Activated naive CD4-positive, alpha-beta T cell (primary cell): ENCODE measurements at places on chromosomes 7 and 10.

DNA sequence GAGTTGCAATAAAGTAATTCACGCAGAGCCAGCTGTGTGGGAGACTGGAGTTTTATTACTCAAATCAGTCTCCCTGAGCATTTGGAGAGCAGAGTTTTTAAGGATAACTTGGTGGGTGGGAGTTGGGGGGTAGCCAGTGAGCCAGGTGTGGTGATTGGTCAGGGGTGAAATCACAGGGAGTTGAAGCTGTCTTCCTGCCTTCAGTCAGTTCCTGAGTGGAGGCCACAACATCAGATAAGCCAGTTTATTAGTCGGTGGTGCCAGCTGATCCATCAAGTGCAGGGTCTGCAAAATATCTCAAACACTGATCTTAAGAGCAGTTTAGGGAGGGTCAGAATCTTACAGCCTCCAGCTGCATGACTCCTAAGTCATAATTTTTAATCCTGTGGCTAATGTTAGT is 3.3 kb upstream of the CYP51A1 start:
- DNase-seq: no peak

GRCh38 chr7:74320645-74321221 is 31.5 kb downstream of the CLIP2 start:
- no peak for DNase-seq

- no peak for DNase-seq
These were observed 6.8 kb upstream of the GPR15LG start for GRCh38 chr10:84166620-84167288.

- no peak for DNase-seq
These were observed 201.3 kb downstream of the ARL4A start for GRCh38 chr7:12888717-12889116.

DNA sequence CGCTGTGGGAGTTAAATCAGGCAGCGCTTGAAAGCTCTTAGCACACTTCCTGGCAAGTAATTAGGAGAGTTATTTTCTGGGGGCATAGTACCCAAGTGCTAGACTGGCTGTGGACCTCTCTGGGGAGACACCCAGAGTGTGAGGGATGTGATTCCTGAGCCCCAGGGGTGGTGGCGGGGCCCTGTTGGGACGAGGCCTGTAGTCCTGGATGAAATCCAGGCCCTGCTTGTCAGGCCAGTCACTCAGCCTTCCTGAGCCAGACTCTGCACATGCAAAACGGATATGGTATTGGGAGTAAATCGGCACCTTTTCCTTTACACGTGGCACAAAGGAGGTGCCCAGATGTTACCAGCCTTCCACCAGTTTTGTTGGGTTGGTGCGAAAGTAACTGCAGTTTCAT is 31.2 kb downstream of the TRRAP start:
- no peak for DNase-seq

GRCh38 chr7:158742065-158742821 is 37.6 kb upstream of the NCAPG2 start:
- DNase-seq: no peak

- DNase-seq: no peak
These were observed 19.6 kb downstream of the GRID1 start for GRCh38 chr10:86346799-86347665.

DNA sequence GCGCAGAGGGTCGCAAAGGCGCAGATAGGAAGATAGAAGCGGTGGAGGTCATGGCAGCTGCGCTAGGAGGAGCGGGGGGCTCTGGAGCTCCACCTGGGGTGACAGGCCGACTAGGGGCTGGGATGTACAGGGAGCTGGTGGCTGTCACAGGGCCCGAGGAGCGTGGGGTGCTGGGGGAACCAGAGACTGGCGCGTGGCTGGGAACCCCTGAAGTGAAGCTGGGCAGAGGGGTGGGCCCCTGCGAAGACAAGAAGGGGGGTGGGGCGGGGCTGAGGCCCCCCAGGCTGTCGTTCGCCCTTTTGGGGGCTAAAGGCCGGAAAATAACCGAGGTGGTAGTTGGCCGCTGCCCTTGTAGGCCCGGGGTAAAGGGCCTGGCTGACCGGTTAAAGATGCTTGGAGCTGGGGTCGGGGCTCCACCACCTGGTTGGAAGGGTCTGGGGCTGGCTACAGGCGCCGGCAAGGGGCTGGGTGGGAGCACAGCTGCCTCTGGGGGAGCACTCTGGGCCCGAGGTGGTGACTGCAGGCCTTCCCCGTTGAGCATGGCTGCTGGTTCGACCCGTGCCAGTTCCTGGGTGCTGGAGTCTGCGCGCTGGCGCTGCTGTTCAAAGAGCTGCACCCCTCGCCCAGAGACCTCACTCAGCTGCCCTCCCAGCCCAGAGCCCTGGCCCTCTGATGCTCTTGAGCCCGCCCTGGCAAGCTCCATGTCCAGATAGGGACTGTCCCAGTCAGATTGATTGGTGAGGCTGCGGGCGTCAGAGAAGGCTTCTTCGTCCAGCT is 6.8 kb upstream of the MYOZ1 start:
- DNase-seq: no peak

- DNase-seq: no peak
These were observed 5.7 kb upstream of the HSPA12A start for GRCh38 chr10:116748041-116748440.

DNA sequence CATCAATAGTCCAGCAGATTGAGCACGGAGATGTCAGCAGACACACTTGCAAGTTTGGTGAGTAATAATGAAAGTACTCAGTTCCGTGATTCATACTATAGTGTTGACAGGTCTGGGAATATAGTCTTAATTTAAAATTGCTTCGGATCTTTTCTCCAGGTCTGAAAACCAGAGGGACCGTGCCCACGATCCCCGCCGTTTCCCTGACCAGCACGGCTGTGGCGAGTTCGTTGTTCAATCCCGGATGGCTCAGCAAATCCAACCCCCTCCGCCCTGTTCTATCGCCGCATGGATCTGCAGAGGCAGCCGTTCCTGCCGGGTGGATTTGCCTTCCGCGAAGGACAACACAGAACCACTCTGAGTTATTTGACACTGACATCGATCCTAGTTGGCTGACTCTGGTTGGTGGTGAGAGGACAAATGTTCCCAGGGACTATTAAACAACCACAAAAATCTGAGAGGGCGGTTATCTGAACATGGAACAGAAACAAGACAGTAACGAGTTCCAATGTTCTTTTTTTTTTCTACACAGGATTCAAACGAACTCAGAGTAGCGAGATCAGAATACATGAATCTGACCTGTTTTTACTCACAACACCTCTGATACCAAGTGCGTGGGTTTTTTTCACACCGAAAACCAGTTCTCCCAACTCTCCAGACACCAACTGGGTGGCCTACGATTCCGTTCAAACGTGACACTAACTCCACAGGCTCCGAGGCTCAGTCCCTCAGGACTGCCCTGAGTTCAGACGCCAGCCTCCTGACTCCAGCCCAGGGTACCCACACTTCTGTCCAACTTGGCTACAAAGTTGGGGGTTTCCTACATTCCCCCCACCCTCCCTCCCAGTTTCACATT is 52.7 kb downstream of the RBM17 start:
- DNase-seq: no peak

- no peak for DNase-seq
These were observed 59.7 kb upstream of the LAMB4 start for GRCh38 chr7:108189733-108190388.

GRCh38 chr10:128029731-128030369 is 96.4 kb downstream of the MKI67 start:
- no peak for DNase-seq

- DNase-seq: no peak
These were observed 388.3 kb upstream of the ETV1 start for GRCh38 chr7:14377646-14378266.

- no peak for DNase-seq
These were observed 9.7 kb upstream of the TARP start for GRCh38 chr7:38283107-38283506.

GRCh38 chr10:3350205-3350604 is 177.6 kb upstream of the PITRM1 start:
- no peak for DNase-seq

DNA sequence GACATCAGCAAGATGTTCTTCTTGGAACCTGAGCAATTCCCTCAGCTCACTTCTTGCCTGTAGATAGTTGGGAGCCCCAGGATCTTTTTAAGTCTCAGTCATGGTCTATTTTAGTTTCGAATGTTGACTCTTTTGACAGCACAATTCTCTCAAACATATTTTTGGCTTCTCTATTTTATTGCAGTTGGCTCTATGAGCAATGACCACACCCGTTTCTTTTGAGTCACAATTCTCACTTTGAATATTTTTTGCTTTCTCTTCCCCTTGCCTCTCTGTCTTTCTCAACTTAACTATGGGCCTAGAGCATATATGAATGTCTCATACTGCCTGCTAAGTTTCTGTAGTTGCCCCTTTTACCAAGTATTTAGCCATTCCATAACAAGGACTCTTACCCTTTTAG is 222.8 kb downstream of the PTN start:
- no peak for DNase-seq

DNA sequence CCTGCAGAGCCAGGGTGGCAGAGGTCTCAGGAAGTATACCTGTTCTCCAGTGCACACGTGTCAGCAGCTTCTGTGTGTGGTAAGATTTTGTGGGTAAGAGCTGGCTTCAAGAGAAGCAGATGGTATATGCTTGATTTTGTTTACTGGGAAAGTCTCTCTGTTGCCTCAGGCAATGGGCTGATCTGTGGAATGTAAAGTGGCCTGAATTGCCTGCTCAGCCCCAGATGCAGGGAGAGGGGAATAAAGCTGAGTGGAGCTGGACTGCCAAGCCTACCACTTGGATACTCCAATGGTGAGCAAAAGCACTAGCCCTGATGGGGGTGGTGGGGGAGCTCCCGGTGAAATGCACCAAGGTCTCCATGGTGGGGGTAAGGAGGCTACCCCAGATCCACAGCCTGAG is 156.1 kb downstream of the WDR11 start:
- DNase-seq: no peak

- DNase-seq: no peak
These were observed 708.9 kb downstream of the POM121L12 start for GRCh38 chr7:53744403-53744760.

DNA sequence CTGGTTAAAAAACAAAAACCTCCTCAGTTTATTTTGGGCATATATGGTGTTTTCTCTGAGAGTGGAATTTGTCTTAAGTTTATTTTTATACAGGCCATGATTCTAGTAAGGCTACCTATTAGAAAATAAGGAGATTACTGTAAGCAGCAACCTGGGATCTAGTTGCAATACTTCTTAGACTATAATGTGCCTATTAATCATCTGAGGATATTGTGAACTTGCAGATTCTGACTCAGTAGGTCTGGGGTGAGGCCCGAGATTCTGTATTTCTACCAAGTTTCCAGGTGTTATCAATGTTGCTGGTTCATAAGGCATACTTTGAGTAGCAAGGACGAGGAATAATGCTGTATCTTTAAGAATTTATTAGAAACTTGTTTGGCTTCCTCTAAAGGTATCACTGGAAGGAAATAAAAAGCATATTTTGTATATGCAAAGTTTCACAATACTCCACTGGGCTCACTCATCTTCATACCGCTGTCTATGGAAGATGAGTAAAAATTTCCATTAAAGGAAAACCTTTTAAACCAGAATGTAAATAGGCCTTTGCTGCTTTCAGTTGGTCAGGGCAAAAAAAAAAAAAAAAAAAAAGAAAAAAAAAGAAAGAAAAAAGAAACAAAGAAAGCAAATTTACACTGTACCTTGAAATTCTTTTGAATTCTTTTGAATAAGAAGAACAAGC is 105.8 kb downstream of the BMPER start:
- DNase-seq: no peak

DNA sequence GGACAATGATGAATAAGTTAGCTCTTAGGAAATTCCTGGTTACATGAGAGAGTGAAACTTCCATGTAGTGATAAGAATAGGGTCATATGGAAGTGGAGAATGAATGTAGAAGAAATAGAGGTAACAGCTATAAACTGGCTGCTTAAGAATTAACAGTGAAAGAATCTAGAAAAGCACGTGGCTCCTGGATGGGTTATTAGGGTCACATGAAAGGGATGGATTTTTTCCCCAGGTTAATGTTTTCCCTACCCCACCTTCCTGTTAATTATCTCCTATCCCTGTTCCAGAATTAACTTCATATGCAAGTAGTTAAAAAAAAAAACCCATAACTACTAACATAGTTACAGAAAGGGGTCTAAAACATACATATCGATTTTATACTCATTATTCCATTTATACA is 58.0 kb downstream of the ANKIB1 start:
- DNase-seq: no peak

DNA sequence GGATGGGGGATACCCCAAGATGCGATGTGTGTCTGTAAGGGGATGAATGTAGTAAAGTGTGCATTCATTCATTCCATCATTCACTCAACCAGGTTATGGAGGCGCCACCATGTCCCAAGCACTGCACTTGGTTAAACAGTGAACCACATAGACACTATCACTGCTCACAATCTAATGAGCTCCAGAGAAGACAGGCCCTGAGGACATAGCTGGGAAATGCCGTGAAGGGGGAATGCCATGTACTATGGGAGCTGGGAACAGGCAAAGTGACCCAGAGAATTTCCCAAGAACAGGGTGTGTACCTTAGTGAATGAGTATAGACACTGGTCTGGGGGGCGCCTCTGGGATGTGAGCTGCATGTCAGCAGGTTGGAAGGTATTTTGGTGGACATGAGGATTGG is 44.5 kb upstream of the LBX1 start:
- no peak for DNase-seq

DNA sequence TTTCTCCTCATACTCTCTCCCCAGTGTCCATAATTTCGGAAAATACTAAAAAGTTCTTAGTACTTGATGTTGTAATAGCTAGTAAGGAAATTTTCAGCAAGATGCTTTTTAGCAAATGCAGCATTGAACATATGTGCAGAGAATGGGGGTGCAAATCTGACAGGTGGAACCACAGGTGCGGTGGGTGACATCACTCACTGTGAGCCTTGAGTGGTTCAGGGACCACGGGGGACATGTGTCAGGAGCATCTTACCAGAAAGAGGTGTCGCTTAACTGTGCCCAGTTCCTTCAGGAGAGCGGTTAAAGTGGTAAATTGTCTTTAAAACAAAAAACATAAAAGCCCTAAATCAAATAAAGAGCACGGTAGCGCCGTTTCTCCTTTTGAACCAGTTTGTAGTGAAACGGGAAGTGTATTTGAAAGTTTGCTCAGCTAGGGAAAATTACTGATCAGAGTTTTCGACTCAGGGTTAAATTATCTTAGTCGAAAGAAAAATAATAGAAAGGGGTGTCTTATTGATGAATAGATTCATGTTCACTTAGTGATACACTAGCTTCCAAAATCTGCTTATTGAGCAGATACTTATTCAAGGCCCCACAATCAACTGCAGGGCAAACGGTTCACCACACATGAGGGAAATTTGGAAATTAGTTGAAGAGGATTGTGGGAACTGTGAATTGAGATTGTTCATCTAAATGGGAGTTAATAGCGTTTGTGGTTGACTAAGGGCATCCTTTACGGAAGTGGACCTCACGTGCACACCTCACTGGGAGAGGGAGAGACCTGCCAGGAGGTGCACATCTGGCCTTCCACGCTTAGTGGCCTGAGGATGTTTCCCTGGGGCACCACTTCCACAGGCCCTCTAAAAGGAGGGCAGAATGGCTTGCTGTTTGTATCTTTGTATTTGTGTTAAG is 12.7 kb downstream of the CUL1 start:
- DNase-seq: no peak

DNA sequence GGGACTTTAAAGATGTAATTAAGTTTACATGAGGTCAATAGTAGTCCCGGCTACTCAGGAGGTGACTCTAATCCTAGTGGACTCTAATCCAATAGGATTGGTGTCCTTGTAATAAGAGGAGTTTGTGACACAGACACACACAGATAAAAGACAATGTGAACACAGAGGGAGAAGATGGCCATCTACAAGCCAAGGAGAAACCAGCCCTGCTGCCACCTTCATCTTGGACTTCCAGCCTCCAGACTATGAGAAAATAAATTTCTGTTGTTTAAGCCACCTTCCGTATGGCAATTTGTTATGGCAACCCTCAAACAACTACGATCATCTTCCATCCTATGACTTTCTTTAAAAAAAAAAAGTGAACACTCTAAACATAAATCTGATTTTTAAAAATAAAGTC is 116.3 kb downstream of the ALOX5 start:
- no peak for DNase-seq
